Stimulated activated CD4-positive, alpha-beta T cell treated with anti-CD3 and anti-CD28 coated beads, Interleukin-1b, Interleukin-23, amount 100 ng/mL, for 1 hour (primary cell): ENCODE measurements at places on chromosomes 11 and 22.

DNA sequence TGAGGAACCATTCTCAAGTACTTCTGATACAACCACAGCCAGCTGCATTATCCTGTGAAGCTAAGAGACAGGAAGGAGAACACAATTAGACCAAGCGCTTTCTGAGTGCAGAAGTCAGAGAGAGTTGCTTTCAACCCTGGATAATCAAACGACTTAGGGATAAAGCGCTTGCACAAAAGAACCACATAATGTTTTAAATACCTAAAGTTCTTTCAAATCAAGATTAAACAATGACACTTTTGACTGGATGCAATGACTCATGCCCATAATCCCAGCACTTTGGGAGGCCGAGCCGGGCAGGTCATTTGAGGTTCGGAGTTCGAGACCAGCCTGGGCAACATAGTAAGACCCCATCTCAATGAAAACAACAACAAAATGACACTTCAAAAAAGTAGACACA lies 145.1 kb downstream of the SWAP70 start:
- no peak for DNase-seq

- DNase-seq = no peak
These were observed 85.2 kb downstream of the RELT start for GRCh38 chr11:73461335-73461840.

DNA sequence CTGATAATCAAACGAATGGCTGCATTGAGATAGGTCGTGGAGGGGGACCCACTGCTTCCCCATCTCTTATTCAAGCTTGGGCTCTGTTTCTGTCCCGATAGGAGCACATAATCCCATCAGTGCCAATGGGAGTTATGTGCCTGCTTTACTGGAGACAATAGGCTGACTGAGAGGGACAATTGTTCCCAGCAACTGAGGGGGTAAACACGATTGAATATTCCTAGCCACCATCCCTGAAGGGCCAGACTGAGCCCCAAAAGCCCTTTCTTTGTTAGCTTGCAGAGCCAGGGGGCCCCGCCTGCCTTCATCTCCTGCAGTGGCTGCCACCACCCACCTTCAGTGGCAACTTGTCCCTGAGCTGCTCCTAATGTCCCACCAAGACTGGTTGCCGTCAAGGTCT lies 172.8 kb upstream of the NAV2 start:
- DNase-seq = no peak

DNA sequence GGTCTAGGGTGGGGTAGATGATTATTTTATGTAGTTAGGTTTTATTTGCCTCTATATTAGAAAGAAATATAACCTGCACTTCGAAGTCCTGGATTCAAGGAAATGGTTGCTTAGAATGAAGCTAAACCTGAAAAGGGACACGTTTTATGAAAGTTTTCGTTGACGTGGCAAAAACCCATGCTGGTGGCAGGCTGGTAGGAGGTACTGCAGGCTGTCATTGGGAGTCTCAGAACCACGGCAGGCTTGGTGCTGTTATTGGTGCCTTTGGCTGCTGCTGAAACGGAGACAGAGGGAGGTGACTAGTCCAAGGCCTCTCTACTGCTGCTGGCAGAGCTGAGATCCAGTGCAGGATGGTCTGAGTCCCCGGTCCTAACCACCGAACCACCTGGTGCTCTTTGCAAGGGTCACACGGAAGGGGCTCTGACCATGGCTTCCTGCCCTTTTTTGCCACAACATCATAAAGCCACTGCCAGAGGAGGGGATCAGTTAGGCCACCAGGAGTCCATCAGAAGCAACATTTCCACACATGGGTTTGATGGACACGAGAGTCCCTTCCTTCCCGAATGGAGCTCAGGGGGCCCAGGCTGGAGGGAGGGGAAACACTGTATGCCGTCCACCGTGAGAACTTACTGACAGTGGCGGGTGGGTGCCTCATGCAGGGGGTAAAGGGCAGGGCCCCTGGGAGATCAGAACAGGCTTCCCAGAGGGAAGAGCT lies 13.4 kb downstream of the CSF2RB start:
- DNase-seq = no peak

DNA sequence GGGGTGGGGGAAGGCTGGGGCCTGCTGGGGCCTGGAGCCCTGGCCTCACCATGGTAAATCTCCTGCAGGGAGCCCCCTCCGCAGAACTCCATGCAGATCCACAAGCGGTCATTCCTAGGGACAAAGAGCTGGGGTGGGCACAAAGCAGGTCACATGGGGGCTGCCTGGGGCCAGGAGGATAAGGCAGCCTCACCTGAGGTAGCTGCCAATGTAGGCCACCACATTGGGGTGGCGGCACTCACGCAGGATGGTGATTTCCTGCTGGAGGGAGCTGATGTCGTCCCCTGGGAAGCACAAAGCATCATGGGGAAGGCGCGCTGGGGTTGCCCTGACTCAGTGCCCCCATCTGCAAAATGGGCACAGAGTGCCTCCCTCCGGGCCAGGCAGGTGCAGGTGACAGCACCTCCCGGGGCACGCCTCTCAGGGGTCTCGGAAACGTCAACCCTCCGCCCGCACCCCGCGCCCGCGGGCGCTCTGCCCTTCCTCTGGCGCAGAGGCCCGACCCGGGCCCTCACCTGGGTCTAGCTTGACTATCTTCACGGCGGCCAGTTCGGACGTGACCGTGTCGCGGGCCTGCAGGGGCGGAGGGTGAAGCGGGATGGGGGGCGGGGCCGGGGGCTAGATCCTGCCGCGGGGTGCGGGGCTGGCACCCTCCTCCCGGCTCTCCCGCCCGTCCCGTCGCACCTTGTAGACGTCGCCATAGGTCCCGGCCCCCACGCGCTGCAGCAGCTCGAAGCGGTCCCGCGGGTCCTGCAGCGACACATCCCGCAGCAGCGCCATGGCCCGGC lies 450 bp downstream of the MAP4K2 start:
- no peak for DNase-seq

DNA sequence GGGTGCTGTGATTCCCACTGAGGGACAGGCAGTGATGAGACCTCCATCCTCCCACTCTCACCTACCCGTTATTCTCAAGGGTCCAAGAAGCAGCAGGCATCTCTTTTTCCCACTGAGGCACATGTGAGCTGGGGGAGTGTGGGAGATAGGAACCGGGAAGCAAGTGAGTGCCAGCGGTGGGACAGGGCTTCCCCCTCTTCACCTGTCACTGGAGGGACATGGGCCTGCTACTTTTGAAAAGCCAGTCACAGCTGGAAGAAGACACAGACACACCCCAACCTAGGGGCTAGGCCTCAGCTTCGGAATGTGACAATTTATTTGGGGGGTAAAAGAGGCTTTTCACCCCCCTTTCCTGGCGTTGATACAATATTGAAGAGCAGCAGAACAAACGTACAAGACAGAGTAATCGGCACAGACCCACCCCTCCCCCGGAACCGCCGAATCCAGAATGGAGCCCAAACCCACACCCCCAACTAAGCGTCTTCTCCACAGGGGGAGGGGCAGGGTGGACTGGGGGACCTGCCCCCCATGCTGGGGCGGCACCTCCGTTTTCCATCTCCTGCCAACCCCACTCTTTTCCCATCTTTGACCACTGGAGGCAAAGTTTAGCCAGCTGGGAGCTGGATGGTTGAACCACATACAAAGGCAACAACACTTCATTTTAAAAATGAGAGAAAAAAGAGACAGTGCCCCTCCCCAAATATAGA lies 10.7 kb downstream of the CBX6 start:
- DNase-seq = no peak

DNA sequence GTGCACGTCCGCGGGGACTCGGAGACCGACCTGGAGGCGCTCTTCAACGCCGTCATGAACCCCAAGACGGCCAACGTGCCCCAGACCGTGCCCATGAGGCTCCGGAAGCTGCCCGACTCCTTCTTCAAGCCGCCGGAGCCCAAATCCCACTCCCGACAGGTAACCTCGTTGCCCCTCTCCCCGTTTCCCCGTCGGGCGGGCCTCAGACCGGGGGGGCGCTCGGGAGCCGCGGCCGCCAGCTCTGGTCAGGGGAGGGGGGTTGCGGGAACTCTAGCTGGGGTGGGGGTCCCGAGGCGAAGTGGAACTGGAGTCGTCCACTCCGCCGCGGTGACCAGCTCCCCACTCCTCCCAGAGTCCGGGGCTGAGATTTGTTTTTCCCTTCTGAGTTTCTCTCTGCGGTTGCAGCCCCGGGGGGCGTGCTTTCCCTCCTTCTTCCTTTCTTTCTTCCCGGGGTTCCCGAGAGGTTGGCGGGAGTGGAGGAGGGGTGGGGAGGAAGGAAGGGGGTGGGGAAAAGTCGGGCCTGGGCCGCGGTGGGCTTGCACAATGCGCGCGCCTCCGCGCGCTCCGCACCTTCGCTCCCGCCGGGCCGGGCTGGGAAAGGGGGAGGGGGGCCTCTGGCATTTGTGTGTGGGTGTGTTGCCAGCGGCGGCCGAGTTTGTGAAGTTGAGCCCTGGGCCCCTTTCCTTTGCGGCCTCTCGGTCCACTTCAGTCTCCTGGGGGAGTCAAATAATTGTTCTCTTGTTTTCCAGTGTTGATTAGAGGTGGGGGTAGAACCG lies 952 bp downstream of the YAP1 start:
- DNase-seq = no peak

DNA sequence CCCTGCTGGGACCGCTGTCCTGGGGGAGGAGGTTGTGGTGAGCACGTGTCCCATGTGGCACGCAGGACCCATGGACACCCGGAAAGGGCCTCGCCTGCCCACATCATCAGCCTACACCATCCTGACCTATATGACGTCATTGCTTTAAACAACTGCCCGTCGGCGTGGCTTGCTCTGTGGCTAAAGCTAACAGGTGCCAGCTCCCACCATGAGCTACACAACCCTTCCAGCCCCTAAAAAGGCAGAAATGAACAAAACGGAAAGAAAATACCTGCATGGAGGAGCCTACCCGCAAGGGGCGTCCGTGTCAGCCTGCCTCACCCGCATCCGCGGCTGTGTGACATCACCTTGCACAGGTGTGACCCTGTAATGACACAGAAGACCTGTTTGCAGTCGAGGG lies 481.8 kb downstream of the BRD1 start:
- DNase-seq = no peak

DNA sequence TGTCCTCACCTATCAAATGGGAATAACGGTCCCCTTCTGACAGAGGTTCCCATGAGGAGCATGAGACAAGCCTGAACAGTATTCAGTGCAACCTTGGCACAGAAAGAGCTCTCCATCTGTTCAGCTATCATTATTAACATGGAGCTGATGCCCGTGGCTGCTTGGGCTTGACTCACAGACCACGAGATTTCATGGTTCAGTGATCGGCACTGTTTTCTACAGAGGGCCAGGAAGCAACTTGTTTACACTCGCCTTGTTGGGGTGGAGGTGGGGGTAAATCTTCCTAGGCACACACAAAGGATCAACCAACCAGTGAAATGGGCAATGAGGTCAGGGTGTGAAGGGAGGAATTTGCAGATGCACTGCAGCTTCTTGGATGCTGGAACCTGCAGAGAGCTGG lies 88.2 kb downstream of the CWC15 start:
- no peak for DNase-seq

DNA sequence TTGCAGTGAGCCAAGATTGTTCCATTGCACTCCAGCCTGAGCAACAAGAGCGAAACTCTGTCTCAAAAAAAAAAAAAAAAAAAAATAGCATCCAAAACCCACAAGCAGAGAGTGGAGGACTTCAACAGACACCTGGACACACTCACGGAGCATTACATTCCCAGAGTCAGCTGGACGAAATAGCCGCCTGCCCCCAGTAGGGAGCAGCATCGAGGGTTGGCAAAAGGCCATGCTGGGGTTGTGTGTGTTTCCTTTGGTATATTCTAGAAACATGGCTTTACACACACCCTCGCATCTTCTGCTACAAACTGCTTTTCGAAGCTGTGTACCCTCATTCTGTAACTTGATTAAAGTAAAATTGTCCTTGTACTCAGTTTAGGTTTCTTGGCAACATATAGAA lies 5.3 kb downstream of the ADA2 start:
- DNase-seq = peak; percentile 24
